ENCODE measurements at places on chromosomes 1 and 21. TPM values are rescaled to one million over a fixed set of nuclear protein-coding genes. Genes with fewer than 3 reads are reported as not detected.
A peak's percentile ranks its signal among the peaks of the same experiment; 100 is the strongest.

DNA sequence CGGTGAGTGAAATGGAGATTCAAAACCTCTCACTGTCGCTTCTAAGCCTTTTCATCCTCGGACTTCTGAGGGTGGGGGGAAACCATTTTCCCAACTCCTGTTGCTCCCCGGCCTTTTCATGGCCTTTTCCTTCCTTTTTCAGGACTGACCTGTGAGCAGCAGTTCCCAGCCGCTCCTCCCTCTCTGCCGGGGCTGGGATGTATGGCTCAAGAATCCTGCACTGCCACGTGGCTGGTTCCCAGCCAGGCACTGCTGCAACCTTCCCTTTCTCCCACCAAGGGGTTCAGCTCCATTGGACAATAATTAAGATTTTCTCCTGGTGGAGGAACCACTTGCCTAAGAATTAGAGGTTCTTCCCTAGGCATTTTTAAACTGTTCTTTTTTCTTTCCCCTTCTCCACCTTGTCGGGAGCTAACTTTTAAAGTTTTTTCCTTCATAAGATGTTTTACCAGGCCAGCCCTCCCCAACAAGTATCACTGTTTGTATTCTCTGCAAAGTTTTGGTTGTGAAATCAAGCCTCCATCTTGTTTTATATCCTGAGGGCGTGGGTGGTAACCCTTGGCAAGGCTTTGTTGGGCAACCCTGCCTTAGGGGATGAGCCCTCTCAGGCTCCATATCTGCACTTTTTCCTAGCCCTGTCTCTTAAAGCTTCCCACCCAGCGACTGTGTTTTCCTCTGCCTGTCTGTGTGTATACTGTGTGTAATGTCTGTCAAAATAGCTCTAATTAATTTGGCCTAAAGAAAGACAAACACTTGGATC is 1166.6 kb upstream of the ADGRL2 start:
- no peak for DNase-seq

- peak; percentile 66 for DNase-seq
Measured at GRCh38 chr21:42340187-42341050, 10.4 kb downstream of the TFF2 start.

GRCh38 chr1:212670301-212670700 is 29.3 kb downstream of the BATF3 start:
- DNase-seq = no peak

DNA sequence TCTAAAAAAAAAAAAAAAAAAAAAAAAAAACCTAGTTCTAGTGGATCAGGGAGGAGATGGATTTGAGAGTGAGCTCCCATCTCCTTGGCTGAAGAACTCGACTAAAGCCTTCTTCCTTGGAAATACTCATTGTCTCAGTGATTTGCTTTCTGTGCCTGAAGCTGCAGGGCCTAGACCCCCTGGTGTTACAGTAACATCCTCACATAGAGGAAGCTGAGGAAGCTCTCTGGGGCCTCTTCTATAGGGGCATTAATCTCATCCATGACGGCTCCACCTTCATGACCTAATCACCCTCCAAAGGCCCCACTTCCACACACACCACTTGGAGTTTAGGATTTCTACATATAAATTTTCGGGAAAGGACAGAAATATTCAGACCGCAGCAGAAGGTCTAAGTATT is 95.9 kb upstream of the ETS2 start:
- no peak for DNase-seq

MATN1 gene
- 0.39 TPM for total RNA-seq

Measured in osteocyte (in vitro differentiated cells).